ENCODE measurements at places on chromosomes 5 and 9.

DNA sequence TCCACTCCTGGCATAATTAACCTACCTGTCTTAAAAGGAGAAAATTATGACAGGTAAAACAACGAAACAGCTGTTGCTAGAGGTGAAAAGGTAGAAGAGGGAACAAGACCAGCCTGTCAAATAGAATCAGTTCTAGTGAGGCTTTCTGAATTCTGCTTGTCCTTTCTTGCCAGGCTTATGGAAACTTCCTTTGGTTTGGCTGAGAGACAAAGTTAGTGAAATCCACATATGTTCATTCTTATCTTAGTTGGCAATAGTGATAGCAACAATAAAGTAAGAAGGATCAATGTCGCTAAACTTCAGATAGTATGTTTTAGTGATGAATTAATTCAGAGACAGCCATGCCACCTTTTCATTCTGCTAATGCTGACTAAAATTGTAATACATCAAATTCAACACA, 34.4 kb downstream of the HAPLN1 start:
- DNase-seq = no peak

DNA sequence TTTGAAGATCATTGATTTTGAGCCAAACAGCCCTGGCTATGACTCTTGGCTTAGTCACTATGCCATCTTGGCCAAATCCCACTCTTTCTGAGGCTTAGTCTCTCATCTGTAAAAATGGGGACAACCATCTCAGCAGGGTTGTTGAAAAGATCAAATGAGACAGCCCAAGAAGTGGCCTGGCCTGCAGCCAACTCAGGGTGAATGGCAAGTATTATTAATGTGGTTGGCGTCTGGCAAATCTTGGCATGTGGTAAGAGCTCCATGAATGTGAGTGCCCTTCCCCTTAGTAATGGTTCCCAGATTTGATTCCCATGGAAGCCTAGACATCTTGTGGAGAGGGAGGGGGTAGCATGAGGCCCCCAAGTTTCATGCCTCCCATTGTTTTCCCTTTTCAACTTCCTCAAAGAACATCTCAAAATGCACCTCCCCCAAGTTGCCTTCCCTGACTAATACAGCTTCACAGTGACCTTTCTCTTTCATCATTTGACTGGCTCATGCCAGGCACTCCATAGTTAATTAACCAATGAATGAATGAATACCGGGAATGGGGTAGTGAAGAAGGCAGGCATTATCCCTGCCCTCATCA, 11.8 kb upstream of the TGFBI start:
- no peak for DNase-seq

DNA sequence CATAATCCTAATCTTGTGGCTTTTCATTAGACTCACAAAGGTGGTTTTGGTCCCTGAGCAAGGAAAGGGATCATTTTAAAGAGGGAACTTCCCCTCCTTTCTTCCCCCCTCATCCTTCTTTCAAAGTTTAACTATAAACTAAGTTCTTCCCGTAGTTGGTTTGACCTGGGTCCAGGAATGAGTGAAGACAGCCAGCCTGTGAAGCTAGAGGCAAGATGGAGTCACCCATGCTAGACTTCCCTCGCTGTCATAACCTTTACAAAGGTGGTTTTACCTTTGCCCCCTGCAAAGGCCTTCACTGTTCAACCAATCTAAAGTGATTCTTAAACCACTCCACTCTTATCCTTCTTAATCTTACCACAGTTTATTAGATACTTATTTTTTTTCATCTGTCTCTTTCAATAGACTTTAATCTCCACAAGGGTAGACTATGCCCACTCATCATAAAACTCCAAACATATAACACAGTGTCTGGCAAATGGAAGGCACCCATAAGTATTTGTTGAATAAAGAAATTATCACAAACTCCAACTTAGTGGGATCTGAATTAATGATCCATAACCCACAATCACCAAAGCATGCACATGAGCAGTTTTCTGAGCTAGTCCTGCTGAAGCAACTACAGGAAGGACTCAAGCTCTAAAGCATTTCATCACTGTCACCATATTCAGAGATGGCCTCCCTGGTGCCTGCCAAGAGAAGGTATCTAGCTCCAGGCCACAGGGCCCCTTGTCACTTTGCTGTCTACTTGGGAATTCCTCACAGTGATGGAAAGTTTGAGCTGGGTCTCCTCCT, 369.0 kb downstream of the SPOCK1 start:
- DNase-seq = no peak

DNA sequence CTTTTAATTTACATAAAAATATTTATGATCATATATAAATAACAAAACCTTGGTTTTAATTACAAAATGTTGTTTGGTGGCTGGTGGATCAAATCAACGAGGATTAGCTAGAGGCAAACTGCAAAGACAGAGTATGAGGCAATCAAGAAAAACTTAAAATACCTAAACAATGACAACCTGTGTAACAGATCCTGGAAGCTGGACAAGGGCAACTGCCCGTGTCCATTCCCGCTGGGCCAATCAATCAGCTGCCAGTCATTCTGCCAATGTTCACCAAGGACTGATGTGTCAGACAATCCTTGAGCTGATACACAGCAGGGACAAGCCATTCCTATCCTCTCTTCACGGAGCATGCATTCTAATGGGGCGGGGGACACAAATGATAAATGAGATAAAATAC, 3.2 kb upstream of the TENT4A start:
- no peak for DNase-seq

- DNase-seq = no peak
Observed at GRCh38 chr5:1800472-1801221, 560 bp upstream of the NDUFS6 start.

DNA sequence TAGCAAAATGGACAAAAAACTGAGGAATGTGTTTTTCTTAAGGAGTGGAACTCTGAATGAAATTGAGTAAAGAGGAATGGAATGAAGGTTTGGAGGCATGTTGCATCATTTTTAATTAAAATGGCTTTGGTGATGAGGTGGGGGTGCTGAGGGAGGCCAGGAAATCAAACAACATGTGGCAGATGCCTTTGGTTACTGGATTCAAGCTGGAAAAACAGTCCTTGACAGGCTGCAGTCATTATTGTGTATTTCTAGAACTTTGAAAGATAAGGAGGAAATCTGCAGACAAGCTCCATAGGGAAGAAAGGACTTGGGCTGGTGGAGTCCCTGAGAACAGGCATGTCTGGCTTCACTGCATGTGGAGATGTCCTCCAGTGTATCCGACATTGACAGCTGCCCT, 203.5 kb upstream of the HAPLN1 start:
- no peak for DNase-seq

DNA sequence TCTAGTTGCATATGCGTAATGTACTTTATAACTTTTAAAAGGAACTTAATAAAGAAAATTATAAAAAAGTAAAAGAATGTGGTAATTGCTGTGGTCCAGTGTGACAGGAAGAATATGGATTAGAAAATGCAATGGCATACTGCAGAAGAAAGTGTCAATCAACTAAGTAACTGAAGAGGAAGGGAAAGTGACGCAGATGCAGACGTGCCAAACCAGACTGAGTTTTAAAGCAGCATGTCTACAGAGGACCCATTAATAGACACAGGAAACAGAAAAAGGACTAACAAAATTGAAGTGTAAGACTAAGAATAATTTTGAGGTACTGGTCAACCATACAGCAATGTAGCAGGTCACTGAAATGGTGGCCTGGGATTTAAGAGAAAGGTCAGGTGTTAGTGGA, 73.3 kb downstream of the DPYSL3 start:
- DNase-seq = no peak

- peak; percentile 58 for DNase-seq
Observed at GRCh38 chr9:135602789-135603481, 36.4 kb downstream of the GLT6D1 start.

DNA sequence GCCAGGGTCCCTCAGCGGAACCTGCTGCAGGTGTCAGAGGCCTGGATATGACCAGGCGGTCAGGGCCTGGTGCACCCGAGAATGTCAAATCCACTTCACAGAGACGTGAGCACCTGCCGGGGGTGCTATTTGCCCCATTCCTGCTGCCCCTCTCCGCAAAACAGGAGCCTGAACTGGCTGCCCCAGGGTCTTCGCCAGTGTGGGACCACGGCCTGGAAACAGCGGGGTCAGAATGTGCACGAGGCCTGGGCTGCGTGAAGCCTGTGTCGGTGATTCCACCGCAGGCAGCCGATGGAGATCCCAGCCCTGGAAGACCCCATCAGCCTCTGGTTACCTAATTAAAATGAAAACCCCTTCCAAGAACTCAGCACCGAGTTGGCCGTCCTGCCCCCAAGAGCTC, 41.2 kb upstream of the TMEM250 start:
- DNase-seq = no peak

- DNase-seq = no peak
Observed at GRCh38 chr9:123823194-123823947, 106.6 kb downstream of the DENND1A start.

GRCh38 chr5:72021651-72022357, 85.5 kb upstream of the MAP1B start:
- no peak for DNase-seq

DNA sequence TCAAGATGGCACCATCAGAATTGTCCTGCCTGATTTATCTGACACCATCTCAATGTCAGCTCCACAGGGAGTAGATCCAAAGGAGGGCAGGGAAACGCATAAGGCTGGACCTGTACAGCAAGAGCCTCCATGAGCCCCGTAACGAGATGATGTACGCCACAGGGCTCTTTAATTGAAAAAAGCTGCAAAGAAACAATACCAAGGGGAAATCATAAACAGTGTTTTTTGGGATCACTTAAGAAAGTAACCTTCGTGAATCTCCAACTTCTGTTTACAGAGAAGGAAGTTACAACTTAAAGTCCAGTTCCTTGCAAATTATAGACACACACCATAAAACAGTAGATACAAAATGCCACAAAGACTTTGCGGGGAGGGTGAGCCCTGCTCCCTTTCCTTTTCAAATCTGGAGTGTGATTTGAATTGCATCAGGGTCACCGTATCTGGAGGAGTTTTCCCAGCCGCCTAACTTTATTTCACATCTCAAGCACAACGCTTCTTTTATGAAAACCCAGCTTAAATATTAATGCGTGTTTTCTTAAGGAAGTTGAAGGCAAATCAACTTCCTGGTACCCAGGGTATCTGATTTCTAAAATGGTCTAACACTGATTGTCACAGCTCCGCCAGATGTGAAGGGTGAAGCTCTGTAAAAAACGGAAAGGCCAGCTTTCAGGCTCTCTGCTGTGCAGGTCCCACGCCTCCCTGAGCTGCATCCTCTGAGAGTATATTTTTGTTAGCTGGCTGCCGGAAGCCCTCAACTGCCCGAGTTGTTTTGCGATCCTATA, 88.9 kb downstream of the EBF1 start:
- no peak for DNase-seq

DNA sequence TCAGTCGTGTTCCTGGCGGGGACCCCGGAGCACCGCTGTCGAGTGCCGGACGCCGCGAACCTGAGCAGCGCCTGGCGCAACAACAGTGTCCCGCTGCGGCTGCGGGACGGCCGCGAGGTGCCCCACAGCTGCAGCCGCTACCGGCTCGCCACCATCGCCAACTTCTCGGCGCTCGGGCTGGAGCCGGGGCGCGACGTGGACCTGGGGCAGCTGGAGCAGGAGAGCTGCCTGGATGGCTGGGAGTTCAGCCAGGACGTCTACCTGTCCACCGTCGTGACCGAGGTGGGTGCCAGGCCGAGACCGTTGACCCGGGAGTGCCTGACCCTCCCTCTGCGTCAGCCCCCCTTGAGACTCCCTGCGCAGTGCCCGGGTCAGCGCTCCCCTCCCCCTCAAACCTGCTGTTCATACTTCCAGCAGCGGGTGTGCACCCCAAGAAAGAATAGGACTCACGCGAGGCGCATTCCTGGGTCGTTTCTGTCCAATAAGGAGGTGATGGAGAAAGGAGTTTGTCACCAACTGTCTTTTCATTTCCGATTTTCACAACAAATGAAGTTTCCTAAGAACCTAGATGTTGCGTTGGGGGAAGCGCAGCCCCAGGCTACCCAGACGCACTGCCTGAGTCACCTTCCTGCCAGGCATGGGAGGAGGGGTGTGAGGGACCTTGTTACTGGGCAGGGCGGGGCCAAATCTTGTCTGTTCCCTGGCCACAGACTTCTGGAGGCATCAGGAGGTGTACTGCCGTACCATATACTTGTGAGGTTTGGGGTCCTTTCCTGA, 722 bp downstream of the SLC22A4 start:
- DNase-seq = peak; percentile 77

DNA sequence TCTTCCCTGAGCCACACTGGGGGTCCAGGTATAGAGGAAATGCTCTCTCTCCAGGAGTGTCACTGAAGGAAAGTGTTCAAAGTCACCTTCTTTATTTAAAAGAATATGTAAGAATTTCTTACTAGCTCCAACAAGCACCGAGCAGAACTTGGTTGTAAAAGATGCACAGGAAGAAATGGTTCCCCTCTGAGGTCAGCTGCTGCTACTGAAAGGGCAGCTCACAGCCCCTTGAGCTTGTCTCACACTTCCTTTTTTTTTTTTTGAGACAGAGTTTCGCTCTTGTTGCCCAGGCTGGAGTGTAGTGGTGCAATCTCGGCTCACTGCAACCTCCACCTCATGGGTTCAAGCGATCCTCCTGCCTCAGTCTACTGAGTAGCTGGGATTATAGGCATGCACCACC, 77.2 kb downstream of the PRRT1B start:
- no peak for DNase-seq

DNA sequence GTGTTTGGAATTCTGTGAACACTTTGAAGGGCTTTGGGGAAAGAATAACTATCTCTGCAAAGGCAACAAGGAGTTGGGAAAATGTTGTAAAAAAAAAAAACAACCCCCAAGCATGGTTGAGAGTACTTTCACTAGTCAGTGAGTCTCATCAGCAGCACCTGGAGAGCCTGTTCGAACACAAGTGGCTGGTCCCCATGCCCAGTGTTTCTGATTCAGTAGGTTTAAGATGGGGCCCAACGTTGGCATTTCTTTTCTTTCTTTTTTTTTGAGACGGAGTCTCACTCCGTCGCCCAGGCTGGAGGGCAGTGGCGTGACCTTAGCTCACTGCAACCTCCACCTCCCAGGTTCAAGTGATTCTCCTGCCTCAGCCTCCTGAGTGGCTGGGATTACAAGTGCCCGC, 59.5 kb downstream of the KLF4 start:
- no peak for DNase-seq

GRCh38 chr5:108672639-108673038, 75.1 kb upstream of the FER start:
- no peak for DNase-seq

GRCh38 chr9:87606841-87607521, 109.3 kb downstream of the DAPK1 start:
- DNase-seq = no peak

GRCh38 chr9:88056876-88057275, 81.4 kb downstream of the SPATA31C2 start:
- no peak for DNase-seq

DNA sequence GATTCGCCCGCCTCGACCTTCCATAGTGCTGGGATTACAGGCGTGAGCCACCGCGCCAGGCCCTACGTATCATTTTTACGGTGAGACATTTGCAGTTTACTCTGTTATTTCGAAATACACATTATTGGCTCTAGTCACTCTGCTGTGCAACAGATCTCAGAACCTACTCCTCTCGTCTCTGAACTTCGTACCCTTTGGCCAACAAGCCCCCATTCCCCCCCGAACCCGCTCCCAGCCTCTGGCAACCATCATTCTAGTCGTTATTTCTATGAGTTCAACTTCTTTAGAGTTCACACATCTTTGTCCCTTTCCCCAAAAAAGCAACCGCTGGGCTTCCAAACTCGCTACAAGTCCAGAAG, 735 bp downstream of the PTGR1 start:
- DNase-seq = no peak

- DNase-seq = no peak
Observed at GRCh38 chr5:15993919-15994318, 185.7 kb downstream of the MARCHF11 start.

GRCh38 chr5:125865166-125865815, 557.9 kb upstream of the GRAMD2B start:
- no peak for DNase-seq

- DNase-seq = no peak
Observed at GRCh38 chr5:79396265-79396664, 117.7 kb downstream of the HOMER1 start.

All from activated naive CD4-positive, alpha-beta T cell treated with Interleukin-2 at 50 U/mL for 16 hours (primary cell).